Muscle of leg (tissue), 16 donors: ENCODE measurements at places on chromosomes 7 and 10. TPM values are rescaled to one million over a fixed set of nuclear protein-coding genes. Genes with fewer than 3 reads are reported as not detected.

INMT gene
- polyA plus RNA-seq, result 16.1 TPM

FHIP2A gene
- 15.9 TPM for polyA plus RNA-seq

SAMD9 gene
- polyA plus RNA-seq, result 3.3 TPM

CYP51A1 gene
- 31.0 TPM for polyA plus RNA-seq

CXCL12 gene
- 205 TPM for polyA plus RNA-seq

TMEM213 gene
- 0.14 TPM for polyA plus RNA-seq

C1QL3 gene
- polyA plus RNA-seq, result 0.05 TPM

GRCh38 chr10:120833222-120833928, 17.8 kb upstream of the WDR11 start:
- DNase-seq, result no peak

DNA sequence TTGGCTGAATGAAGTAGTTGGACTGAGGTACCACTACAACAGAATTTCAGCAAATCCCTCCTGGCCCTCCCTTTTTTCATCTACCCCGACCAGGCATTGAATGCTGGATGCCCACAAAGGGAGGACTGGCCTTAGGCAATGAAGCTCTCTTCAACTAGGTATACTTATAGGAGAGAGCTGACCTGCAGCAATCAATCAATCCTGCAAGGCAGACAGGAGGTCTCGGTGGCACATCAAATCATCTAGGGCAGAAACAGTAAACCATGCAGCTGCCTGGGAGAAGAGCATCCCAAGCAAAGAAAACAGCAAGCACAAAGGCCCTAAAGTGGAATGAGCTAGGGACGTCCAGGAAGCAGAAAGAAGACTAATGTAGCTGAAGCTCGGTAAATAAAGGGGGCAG, 2.4 kb upstream of the ABRAXAS2 start:
- DNase-seq, result no peak

GRCh38 chr7:25804154-25804553, 347.8 kb upstream of the NFE2L3 start:
- DNase-seq, result no peak
